CD8-positive, alpha-beta T cell (primary cell): ENCODE measurements at places on chromosomes 16 and 17.

DNA sequence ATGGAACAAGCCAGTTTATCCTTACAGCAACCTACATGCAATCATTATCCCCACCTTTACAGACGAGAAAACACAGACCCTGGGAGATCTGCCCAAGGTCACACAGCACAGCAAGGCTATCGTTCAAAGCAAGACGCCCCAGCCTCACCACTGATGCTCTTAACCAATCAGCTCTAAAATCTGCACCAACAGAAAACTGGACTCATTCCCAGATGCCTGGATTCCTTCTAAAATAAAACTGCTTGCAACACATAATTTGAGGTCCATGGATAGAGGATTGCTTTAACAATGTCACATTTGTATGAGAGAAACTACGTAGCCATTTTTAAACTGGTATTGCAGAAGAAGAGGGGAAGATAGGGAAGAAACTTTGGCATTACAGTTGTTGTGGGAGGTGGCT is 6.8 kb downstream of the COTL1 start:
- no peak for DNase-seq

- DNase-seq, result no peak
These were observed 62.0 kb upstream of the AMZ2 start for GRCh38 chr17:68185820-68186219.

- no peak for DNase-seq
These were observed 96.5 kb downstream of the ABCC1 start for GRCh38 chr16:16045879-16046278.

DNA sequence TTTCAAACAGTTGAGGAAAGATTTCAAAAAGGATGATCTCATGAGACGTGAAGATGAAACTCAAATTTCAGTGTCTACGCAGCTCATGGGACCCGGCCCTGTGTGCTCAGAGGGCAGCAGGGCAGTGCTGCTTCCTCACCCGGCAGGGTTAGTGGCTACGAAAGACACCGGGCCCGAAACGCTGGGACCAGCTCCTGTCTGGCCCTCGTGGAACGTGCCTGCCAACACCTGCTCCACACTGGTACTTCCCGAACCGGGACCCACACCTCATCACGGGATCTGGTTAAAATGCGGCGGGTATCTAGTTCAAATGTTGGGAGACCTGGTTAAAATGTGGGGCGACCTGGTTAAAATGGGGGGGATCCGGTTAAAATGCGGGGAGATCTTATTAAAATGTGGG is 18.7 kb downstream of the DNASE1 start:
- no peak for DNase-seq

DNA sequence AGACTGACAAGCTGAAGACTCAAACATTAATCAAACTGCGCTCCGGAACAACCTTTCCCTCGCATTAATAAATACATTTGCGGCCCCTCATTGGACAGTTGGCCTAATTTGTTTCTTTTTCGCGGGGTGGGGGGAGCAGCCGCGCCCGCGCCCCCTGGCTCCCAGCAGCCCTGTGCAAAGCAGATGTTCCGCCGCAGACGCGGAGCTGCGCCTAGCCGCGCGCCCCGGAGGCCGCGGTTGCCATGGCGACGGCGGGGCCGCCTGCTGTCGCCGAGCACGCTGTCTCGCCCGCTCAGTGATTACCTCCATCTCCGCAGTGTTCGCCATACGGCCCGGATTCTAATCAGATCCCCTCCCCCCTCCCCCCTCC is 25.5 kb downstream of the COPZ2 start:
- peak; percentile 61 for DNase-seq

DNA sequence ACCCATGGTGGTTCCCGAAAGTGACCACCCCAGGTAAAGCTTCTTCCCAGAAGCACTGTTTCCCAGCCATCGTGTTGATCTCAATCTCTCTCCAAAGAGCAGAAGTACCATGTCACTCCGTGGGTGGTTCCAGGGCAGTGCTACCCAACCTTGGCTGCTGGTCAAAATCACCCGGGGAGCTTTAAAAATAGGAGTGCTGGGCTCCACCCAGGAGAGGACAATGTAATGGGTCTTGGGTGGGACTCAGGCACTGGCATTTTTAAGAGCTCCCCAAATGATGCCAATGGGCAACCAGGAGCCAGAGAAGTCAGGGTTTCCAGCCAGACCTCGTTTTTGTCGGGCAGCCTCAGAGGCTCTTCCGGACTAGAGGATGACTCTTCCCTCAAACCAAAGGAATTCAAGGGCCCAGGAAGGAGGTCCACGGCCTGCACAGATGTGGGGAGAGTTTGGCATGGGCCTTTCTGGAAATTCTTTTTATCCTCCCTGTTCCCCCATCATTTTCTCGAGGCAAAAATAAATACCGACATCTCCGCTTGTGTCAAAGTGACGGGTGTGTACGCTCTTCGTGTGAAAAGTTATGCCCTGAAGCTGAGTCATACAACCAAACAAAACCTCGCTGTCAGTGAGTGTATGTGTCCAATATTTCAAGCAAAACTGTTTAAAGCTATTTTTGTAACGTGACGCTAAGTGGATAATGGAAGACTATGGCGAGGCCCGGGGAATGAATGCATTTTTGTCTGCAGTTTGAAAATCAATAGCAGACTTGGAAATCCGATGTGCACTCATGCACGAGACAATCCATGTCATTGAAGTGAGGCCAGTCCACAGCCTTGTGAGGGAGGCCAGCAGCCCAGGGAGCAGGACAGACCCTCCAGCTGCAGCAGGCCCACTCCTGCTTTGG is 364.1 kb downstream of the FOXL1 start:
- no peak for DNase-seq

DNA sequence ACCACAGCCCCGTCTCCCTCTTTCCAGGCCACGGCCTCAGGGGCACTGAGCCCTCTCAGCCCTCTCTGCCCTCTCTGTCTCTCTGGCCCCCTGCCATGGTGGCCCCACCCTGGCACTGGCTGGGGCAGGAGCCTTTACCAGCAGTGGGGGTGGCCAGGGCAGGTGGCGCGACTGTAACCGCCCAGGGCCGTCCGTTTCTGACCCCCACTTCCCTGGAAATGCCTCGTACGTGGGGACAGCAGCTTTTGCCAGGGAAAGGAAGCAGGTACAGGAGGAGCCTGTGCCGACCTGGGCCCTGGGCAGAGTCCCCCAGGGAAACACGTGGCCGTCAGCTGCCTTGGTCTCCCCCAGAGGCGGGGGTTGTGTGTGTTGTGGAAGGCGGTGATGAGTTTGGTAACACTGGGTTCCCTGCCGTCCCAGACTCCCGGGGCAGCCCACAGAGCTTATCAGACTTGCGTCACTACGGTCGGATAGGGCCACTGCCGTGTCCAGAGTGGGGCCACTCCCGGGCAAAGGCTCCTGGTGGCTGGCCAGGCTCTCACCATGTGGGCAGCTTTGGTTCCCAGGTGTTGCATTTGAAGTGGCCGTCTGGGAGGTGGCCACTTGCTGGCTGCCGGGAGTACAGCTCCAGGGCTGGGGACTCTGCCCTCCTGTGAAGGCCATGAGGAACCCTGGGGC is 249.3 kb upstream of the CIBAR2 start:
- no peak for DNase-seq

GRCh38 chr16:6957681-6958080 is 375.0 kb upstream of the RBFOX1 start:
- DNase-seq, result no peak

GRCh38 chr17:63985387-63986140 is 12.6 kb upstream of the PRR29 start:
- no peak for DNase-seq

DNA sequence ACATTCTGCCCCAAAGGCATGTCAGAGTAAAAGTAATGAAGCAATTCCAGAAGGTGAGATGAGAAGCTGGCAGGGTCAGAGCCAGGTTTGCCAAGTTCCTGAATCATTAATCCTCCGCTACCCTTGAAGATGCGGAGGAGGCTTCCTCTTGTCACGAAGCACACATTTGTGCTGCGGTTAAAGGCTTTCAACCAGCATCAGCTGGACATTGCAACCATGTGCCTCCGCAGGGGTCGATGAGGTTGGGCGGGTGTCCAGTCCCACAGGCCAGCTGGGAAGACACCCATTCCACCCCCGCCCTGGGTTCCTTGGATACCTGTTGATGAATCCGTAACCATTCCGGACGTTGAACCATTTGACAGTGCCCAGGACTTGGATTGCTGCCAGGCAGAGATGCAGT is 1.3 kb downstream of the YBX2 start:
- no peak for DNase-seq

GRCh38 chr17:16463358-16464302 is 28.4 kb downstream of the LRRC75A start:
- no peak for DNase-seq

GRCh38 chr17:13016881-13017654 is 759 bp downstream of the ELAC2 start:
- no peak for DNase-seq

- DNase-seq, result no peak
These were observed 411.7 kb downstream of the HS3ST3B1 start for GRCh38 chr17:14712611-14713021.

DNA sequence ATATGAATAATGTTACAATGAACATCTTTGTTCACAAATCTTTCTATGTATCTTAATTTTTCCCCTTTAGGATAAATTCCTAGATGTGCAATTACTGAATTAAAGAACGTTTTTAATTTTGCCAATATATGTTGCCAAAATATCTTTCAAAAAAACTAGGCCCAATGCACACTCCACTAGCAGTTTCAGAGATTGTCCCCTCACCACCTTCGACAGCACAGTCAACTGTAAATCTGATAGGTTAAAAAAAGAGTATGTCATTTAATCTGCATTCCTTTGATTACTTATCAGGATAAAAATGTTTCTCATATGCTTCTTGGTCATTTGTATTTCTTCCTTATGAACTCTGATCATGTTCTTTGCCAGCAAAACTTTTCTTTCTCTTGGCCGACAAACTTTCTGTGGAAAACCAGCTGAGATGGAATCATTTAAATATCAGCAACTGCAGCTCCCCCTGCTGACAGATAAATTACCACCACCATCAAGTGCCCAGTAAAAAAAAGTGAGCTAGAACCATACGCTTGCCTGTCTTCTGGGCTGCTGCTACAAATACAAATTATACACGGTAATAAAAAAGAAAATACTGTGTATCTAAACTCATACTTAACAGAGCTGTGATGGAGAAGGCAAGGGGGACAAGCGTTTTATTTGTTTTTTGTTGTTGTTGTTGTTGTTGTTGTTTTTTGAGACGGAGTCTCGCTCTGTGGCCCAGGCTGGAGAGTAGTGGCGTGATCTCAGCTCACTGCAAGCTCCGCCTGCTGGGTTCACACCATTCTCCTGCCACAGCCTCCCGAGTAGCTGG is 19.6 kb upstream of the KANSL1 start:
- DNase-seq, result peak; percentile 70

DNA sequence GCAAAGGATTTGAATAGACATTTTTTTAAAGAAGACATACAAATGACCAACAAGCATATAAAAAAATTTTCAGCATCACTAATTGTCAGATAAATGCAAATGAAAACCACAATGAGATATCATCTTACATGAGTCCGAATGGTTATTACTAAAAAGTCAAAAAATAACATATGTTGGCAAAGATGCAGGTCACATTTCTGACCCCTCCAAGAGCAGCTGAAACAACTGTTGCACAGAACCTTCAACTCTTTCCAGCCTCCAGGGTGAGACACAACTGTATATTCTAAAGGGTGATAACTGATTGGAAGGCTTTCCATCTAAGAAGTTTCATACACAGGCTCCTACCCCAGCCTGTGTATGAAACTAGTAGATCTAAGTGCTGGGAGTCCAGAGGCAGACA is 51.9 kb downstream of the SLFN5 start:
- no peak for DNase-seq

GRCh38 chr16:7090628-7091115 is 242.0 kb upstream of the RBFOX1 start:
- DNase-seq, result no peak

DNA sequence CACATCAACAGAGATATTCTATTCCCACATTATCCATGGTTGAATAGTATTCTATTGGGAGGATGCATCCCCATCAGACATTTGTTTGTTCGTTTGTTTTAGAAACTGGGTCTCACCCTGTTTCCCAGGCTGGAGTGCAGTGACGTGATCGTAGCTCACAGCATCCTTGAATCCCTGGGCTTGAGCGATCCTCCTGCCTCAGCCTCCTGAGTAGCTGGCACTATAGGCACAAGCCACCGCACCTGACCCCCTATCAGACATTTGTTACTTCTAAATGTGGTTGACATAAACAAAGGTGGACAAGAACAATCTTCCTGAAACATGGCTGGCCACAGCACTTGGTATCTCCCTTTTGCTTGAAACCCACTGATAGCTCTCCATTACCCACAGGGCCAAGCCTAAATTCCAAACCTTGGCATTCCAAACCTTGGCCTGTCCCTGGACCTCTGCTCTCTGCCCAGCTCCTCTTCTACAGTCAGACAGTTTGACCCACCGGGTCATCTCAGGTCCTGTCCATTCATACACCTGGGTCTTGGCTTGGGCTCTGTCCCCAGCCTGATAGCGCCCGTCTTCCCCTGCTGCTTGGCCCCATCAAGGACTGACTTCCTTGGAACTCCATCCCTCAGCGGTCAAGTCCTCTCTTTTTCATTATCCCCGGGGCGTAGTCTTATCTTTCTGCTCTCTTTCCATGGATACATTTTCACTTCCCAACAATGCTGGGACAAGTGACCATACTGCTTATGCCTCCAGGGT is 1.5 kb upstream of the PRR29 start:
- DNase-seq, result no peak
